ENCODE measurements at places on chromosomes 13 and 19. TPM values are rescaled to one million over a fixed set of nuclear protein-coding genes. Genes with fewer than 3 reads are reported as not detected.

GRCh38 chr13:30463787-30464495 is 1.8 kb downstream of the HMGB1 start:
- H3K27me3 ChIP-seq, result no peaks in the 10 kb centered on the region
- H3K4me3 ChIP-seq, result peak overlapping the region; percentile 77
- DNase-seq, result no peak
- H3K27ac ChIP-seq, result peak overlapping the region; percentile 90
- peaks cover 37% of the 10 kb centered on the region for H3K4me1 ChIP-seq
- peaks cover 9% of the 10 kb centered on the region for H3K36me3 ChIP-seq

DNA sequence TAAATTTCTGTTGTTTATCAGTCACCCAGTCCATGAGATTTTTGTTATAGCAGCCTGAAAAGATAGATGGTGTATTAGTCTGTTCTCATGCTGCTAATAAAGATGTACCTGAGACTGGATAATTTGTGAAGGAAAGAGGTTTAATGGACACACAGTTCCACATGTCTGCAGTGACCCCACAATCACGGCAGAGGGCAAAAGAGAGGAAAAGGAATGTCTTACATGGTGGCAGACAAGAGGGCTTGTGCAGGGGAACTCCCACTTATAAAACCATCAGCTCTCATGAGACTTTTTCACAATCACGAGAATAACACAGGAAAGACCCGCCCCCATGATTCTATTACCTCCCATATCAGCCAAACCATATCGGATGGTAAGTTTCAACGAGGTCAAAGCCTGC is 309.2 kb downstream of the LIG4 start:
- H3K36me3 ChIP-seq, result no peaks in the 10 kb centered on the region
- no peak for DNase-seq
- no peaks in the 10 kb centered on the region for H3K27me3 ChIP-seq
- no peak overlapping the region for H3K27ac ChIP-seq

LAIR2 gene
- total RNA-seq, result not detected

CTXN1 gene
- total RNA-seq, result not detected

- no peak overlapping the region for H3K4me3 ChIP-seq
- H3K36me3 ChIP-seq, result no peaks in the 10 kb centered on the region
- no peak overlapping the region for H3K27ac ChIP-seq
- H3K27me3 ChIP-seq, result no peaks in the 10 kb centered on the region
Observed at GRCh38 chr13:111213964-111214726, 99.0 kb downstream of the ARHGEF7 start.

DNA sequence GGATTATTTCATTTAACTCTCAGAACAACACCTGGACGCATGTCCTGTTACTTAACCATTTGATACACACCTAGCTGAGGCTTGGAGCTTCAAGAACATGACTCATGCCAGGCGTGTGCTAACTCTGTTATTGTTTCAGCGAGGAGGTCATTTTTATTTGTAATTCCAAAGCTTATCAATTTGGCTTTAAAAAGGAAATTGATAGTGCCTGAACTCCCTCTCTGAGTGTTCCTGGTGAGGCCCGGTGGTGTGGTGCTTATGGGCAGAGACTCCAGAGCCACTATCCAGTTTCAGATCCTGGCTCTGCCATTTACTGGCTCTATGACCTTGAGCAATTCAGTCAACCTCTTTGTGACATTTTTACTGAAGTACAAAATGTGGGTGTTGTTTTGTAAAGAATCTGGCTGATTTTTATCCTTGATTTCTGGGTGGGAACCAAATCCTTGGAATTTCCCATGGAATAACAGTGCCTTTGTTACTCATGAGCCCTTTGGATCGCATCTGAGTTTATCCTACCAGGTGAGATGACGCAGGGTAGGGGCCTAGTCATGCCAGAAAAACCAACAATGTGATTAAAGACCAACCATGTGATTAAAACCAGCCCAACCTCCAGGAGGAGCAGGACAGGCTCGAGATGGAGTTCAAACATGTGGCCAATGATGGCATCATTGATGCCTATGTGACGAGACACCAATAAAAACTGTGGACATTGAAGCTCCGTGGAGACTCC is 198.8 kb downstream of the MYO16 start:
- H3K27me3 ChIP-seq, result no peaks in the 10 kb centered on the region
- DNase-seq, result no peak
- H3K4me1 ChIP-seq, result no peaks in the 10 kb centered on the region
- H3K4me3 ChIP-seq, result no peak overlapping the region
- no peak overlapping the region for H3K27ac ChIP-seq
- no peaks in the 10 kb centered on the region for H3K36me3 ChIP-seq

DNA sequence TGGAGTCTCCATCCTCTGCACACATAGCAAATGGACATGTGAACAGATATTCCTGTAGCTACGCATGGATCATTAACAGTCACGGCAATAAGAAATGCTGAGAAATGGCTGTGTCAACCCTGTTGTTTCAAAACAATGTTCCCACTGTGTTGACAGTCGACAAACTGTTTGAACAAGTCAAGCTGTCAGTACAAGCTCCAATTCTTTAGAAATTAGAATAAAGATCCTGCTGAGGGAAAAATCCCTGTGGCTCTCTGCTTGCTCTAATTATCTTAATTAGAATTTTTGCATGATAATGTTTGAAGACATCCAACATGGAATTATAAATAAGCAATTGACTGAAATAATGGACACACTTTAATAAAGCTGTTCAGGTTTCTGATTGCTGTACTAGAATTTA is 37.9 kb upstream of the CPB2 start:
- H3K27ac ChIP-seq, result no peak overlapping the region
- no peak overlapping the region for H3K4me3 ChIP-seq
- H3K27me3 ChIP-seq, result no peaks in the 10 kb centered on the region
- H3K4me1 ChIP-seq, result no peaks in the 10 kb centered on the region
- no peaks in the 10 kb centered on the region for H3K36me3 ChIP-seq
- DNase-seq, result no peak

DNA sequence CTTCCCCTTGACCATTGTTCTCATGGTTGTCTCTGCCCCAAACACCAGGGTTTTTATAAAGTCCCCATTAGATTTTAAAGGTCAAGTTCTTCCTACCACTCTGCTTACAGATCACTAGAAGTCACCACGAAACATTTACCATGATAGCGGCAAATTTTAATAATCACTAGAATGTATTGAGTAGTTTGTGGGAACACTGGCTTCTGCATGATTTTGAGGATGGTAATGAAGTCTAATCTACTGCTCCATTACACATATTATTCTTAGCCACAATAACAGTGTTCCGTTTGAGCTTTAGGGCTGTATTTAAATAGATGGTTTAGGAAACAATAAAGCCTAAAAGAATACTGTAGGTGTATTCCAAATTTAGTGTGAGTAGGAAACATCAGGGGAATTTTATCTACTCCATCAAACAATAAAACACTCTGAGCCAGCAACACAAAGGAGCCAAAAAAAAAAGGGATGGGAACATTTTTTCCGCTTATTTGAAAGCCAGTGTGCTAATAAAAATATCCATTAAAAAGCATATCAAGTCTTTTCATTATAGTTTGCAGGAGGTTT is 49.7 kb downstream of the KLF12 start:
- no peak for DNase-seq
- H3K4me1 ChIP-seq, result peaks cover 11% of the 10 kb centered on the region
- no peaks in the 10 kb centered on the region for H3K36me3 ChIP-seq

RABAC1 gene
- 332 TPM for total RNA-seq

DNA sequence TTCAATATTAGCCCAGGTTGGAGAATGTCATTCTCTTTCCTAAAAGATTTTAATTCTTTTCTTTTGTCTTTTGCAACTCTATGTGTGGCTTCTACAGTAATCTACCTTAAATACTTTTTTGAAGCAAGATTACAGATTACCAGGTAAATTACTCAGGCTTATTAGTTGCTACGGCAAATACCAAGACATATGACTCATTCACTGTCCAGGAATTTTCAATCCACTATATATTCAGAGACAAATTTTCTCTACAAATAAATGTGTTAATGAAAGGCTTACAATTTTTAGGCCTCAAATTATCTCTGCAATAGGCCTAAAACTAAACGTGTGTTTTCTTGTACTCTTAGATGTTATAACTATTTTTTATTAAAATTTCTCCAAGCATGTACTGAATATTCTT is 631.3 kb downstream of the DIAPH3 start:
- no peaks in the 10 kb centered on the region for H3K27me3 ChIP-seq
- no peak overlapping the region for H3K27ac ChIP-seq
- DNase-seq, result no peak
- H3K4me1 ChIP-seq, result no peaks in the 10 kb centered on the region
- no peaks in the 10 kb centered on the region for H3K36me3 ChIP-seq

PLPP2 gene
- 1.6 TPM for total RNA-seq

- no peaks in the 10 kb centered on the region for H3K27me3 ChIP-seq
- H3K4me1 ChIP-seq, result no peaks in the 10 kb centered on the region
- no peak overlapping the region for H3K4me3 ChIP-seq
- peaks cover 10% of the 10 kb centered on the region for H3K36me3 ChIP-seq
- DNase-seq, result no peak
Observed at GRCh38 chr13:24892829-24893228, 128.9 kb downstream of the RNF17 start.

CFD gene
- 472 TPM for total RNA-seq

- H3K4me3 ChIP-seq, result no peak overlapping the region
- DNase-seq, result no peak
- no peaks in the 10 kb centered on the region for H3K27me3 ChIP-seq
- no peak overlapping the region for H3K27ac ChIP-seq
- no peaks in the 10 kb centered on the region for H3K4me1 ChIP-seq
Observed at GRCh38 chr13:79427265-79427664, 21.2 kb upstream of the RBM26 start.

- H3K4me1 ChIP-seq, result no peaks in the 10 kb centered on the region
- no peak for DNase-seq
- H3K27ac ChIP-seq, result no peak overlapping the region
- no peaks in the 10 kb centered on the region for H3K27me3 ChIP-seq
Observed at GRCh38 chr13:108195146-108195545, 20.2 kb downstream of the LIG4 start.

C19orf67 gene
- not detected for total RNA-seq

- peak; percentile 11 for DNase-seq
- no peak overlapping the region for H3K4me3 ChIP-seq
- no peaks in the 10 kb centered on the region for H3K36me3 ChIP-seq
- no peak overlapping the region for H3K27ac ChIP-seq
- no peaks in the 10 kb centered on the region for H3K4me1 ChIP-seq
Observed at GRCh38 chr19:29098863-29099481, 114.0 kb downstream of the UQCRFS1 start.

GFY gene
- total RNA-seq, result not detected

DNA sequence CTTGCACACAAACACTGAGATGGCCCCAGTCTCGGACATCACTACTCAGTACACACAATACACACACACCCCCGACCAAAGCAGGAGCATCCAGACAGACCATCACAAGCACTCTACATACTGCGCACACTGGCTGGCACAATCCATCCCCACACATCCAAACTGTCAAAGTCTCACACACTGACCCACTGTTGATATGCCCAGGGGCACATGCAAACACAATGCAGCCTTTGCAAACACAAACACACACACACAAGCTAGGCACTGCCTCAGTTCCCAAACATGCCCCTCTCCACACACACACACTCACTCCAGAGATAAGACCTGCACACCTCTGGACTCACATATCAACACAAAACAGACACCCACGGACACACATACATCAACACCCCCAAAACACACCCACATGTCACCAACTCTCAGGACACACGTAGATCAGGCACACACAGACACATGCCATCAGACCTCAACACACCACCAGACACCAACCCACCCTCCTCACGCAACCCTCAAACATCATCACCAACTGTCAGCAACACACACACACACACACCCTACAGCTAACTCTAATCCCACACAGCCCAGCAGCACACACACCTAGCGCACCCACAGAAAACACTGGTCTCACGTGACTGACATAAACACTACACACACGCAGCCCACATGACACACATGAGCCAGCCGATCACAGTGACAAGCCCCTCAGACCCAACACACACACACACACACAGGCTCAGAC is 1.9 kb downstream of the BBC3 start:
- H3K27me3 ChIP-seq, result no peaks in the 10 kb centered on the region
- H3K4me1 ChIP-seq, result peaks cover 58% of the 10 kb centered on the region
- peak overlapping the region; percentile 99 for H3K27ac ChIP-seq
- no peak for DNase-seq
- peak overlapping the region; percentile 97 for H3K4me3 ChIP-seq

GRCh38 chr13:39036212-39036611 is 1.7 kb downstream of the PROSER1 start:
- no peaks in the 10 kb centered on the region for H3K36me3 ChIP-seq
- H3K4me1 ChIP-seq, result peaks cover 34% of the 10 kb centered on the region
- no peak for DNase-seq
- peak overlapping the region; percentile 82 for H3K4me3 ChIP-seq
- no peaks in the 10 kb centered on the region for H3K27me3 ChIP-seq

GNA15 gene
- total RNA-seq, result 13.0 TPM

RAB20 gene
- total RNA-seq, result 22.6 TPM

PDX1 gene
- 0.28 TPM for total RNA-seq

- no peaks in the 10 kb centered on the region for H3K27me3 ChIP-seq
- H3K4me1 ChIP-seq, result peaks cover 12% of the 10 kb centered on the region
- peaks cover 16% of the 10 kb centered on the region for H3K36me3 ChIP-seq
- no peak for DNase-seq
Observed at GRCh38 chr19:16185768-16186123, 536 bp downstream of the FAM32A start.

DNA sequence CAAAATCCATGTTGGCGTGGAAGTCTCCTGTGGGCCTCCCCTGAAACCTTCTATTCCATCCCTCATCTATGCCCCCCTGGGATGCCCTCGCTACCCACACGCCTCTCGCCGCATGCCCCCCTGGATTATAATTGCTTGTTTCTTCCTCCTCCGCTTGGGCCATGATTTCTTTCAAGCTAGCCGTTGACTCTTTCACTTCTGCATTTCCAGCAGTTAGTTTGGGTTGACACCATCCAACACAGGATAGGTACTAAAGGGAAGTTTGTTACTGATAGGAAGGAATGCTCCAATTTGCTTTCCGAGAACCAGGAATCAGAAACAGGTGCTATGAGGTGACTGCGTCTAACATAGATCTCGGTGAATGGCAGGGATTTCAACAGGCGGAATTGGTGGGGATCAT is 7.7 kb upstream of the SLC25A15 start:
- H3K36me3 ChIP-seq, result no peaks in the 10 kb centered on the region
- H3K4me3 ChIP-seq, result no peak overlapping the region
- H3K27ac ChIP-seq, result no peak overlapping the region
- DNase-seq, result no peak
- H3K27me3 ChIP-seq, result no peaks in the 10 kb centered on the region

DNA sequence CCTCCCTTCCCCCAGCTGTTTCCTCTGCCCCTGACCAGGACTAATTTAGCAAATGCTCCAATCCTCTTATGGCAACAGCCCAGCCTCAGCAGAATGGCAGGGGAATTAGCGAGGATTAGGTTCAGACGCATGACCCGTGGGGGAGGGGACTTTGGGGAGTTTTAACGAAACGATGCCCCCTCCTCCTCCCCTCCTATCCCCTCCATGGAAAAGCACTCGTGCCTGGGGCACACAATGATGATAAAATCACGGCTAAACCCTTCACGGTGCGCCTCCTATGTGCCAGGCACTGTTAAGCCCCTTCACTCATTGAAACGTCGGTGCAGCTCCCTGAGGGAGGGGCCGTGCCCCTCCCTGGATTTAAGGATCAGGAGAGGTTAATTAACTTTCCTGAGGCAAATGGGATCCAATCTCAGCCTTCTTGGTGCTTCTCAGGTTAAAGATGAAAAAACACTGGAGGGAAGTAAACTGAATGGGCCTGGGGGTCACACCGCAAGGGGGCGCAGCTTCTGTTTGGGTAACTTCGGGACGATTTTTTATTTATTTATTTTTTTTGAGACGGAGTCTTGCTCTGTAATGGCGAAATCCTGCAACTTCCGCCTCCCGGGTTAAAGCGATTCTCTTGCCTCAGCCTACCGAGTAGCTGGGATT is 10.1 kb upstream of the TPRX2 start:
- no peaks in the 10 kb centered on the region for H3K36me3 ChIP-seq
- H3K4me3 ChIP-seq, result no peak overlapping the region
- H3K4me1 ChIP-seq, result no peaks in the 10 kb centered on the region
- no peak overlapping the region for H3K27ac ChIP-seq
- no peaks in the 10 kb centered on the region for H3K27me3 ChIP-seq

Measured in thoracic aorta (tissue), 2 donors.